ENCODE measurements at places on chromosomes 2 and 18.

DNA sequence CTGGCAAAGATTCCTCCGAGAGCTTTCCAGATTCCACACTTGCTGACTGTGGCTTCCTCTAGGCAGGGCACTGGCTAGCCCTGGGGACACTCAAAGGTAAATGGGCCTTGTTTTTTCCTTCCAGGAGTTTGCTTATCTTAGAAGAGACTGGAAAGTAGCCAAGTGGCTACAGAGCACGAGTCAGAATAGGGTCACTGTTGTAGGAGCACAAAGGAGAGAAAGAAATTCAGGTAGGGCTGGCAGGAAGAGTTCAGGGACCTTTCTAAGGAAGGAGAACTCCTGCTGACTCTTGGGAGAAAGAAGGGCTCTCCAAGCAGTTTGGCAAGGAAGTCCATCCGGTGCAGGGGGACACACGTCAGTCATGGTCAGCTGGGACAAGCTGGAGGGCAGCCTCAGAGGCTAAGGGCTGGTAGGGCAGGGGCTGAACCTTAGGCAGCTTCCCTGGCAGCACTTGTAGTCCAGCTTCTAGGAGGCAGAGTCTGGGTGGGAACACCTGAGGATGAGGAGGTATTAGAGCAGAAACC is 39.5 kb downstream of the NIFK start:
- no peak for DNase-seq

- no peak for DNase-seq
Observed at GRCh38 chr2:164948540-164948939, 6.8 kb downstream of the SLC38A11 start.

GRCh38 chr2:175621821-175622220 is 380.2 kb downstream of the LNPK start:
- DNase-seq = no peak

DNA sequence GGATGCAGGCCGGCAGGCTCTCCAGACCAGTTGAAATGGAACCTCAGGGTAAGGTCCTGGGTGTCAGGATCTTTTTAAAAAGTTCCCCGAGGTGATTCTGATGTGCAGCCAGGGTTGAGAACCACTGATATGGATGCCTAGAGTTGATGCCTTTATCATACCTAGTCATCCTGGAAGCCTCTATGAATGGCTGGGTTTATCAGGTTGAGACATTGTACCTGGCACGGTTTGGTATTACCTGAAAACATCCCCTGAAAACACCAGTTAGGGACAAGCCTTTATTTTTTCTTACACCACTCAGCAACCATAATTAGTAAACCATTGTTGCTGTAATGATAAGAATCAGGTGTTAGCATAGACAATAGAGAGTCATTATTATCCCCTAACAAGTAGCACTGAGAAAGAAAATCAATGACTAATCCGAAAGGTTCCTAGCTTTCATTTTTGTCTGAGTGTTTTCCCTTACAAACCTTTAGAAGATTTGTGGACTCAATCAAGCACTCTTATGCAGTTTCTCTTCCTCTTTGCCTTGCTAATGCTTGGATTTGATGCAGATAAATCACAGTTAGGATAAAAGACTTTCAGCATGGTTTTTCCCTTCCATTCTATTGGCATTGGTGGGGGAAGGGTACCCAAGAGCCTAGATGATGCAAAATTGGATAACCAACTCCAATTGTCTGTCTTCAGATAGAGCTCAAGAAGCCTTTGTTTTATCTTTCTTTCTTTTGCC is 116.5 kb upstream of the LYPD6 start:
- DNase-seq = no peak

- DNase-seq = no peak
Observed at GRCh38 chr2:134161170-134161547, 92.7 kb upstream of the MGAT5 start.

GRCh38 chr18:50079571-50080295 is 115.2 kb downstream of the MYO5B start:
- DNase-seq = no peak

DNA sequence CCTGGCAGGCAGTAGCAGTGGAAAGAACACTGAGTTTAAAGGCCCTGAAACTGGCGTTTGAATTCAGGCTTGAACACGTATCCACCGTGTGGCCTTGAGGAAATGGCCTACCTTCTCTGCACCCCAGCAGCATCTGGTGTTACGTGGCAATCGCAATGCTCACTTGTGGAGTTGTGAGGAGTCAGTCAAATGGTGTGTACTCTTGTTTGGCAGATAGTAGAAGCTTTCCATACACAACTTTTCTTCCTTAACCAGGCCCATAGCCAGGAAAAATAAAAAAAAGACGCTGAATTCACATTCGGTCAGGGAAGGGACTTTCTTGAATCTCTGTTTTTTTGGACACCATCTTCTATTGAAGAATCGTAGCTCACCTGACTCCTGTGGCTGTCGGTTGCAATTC is 1101.5 kb upstream of the KLHL29 start:
- no peak for DNase-seq

DNA sequence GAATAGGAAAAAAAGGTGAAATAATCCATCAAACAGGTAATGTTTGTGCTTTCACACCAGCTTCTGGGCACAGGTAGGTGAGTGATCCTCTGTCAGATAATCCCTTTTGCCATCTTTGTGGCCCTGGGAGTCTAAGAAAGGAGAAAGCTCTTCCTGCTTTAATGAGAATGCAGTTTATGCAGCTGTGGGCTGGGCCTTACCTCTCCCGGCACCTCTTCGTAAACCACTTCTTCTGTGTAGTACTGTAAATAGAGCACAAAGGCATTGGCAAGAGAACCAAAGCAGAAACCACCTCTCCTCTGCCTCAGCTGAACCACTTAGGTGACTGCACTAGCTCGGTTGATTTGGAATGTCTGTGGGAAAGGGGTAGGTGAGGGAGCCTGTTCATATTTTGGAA is 4.9 kb downstream of the NEB start:
- DNase-seq = no peak
